ENCODE measurements at places on chromosomes 5 and 9. TPM values are rescaled to one million over a fixed set of nuclear protein-coding genes. Genes with fewer than 3 reads are reported as not detected.
A peak's percentile ranks its signal among the peaks of the same experiment; 100 is the strongest.

OBP2B gene
- not detected for total RNA-seq

FBXW5 gene
- total RNA-seq = 283 TPM

MAP1B gene
- total RNA-seq = 1,378 TPM

- no peak for DNase-seq
Measured at GRCh38 chr9:89706731-89707191, 101.9 kb downstream of the GADD45G start.

DNA sequence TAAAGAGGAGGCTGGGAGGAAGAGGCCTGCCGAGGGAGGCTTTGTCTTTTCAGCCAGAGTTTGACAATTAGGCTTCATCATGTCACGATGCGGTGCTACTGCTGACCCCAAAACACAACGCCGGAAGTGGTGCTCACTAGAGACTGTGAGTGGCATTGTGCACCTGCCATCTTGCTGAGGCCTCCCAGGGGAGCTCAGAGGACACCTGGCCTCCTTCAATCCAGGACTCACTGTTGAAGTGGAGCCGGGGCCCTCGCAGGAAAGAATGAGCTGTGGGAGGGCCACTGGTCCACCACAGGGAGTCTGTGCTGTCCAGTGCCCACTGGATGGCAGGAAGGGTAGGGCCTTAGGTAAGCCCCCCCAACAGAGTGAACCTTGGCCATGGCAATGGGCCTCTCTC, 12.7 kb upstream of the SLC25A48 start:
- DNase-seq = no peak

GRCh38 chr9:14243514-14244042, 70.4 kb downstream of the NFIB start:
- no peak for DNase-seq

GRCh38 chr5:179060116-179061008, at the start of gene ZNF354C:
TSS of gene ZNF354C (plus strand) at chr5:179060373. CDS start at chr5:179062069, 1,696 bp downstream.
- DNase-seq = peak; percentile 97

Measured in esophagus muscularis mucosa (tissue), 4 donors.